ENCODE measurements at places on chromosomes 5 and 9.

GRCh38 chr5:34053571-34054399 lies 10.8 kb upstream of the C1QTNF3 start:
- no peak for DNase-seq

GRCh38 chr9:87245271-87245670 lies 252.4 kb upstream of the DAPK1 start:
- DNase-seq: no peak

DNA sequence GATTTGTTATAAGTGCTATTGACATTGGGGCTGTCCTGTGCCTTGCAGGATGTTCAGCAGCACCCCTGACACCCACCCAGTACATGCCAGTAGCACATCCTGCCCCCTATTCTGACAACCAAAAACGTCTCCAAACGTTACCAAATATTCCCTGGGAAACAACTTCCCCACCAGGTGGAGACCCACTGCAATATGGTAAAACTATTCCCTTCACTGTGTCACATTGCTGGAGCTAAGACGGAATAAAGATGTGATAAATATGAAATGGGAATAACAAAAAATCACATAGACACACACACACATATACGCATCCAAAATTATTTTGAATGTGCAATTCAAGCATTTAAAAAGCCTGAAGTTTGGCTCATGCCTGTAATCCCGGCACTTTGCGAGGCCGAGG lies 874.3 kb upstream of the DMAC1 start:
- DNase-seq: no peak

DNA sequence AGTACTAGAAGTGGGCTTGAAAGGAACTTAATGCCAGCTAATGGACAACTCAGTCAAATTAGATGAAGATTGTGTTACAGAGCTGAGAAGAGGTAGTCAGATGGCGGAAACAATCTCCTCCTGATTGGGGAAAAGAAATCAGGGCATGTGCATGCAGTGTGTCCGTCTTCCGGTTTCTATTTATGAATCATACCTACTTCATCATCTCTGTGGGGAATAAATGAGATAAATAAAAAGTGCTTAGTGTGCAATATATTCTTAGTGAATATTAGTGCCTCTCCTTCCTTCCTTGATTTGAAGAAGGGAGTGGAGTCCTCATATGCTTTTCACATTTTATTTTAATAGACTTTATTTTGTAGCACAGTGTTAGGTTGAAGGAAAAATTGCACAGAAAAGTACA lies 108.7 kb upstream of the NFIL3 start:
- no peak for DNase-seq

DNA sequence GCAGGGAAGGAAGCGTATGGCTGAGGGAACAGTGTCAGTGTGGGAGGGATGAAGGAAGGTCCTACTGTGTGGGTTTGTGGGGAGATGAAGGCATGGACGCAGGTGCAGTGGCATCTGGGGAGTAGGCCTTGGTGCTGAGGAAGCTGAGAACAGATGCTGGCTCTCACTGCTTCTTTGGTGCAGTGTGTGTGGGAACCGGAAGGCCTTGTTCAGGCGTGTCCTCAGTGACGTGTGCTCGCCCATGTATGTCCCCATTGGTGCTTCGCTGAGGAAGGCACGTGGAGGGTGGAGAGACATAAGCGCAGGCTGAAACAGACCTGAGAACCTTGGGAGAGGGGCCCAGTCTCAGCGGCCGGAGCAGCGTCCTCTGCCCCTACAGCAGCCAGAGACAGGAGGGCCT lies 18.7 kb downstream of the ADAMTS13 start:
- DNase-seq: no peak
